ENCODE measurements at places on chromosomes 6 and 20. TPM values are rescaled to one million over a fixed set of nuclear protein-coding genes. Genes with fewer than 3 reads are reported as not detected.
A peak's percentile ranks its signal among the peaks of the same experiment; 100 is the strongest.

DNA sequence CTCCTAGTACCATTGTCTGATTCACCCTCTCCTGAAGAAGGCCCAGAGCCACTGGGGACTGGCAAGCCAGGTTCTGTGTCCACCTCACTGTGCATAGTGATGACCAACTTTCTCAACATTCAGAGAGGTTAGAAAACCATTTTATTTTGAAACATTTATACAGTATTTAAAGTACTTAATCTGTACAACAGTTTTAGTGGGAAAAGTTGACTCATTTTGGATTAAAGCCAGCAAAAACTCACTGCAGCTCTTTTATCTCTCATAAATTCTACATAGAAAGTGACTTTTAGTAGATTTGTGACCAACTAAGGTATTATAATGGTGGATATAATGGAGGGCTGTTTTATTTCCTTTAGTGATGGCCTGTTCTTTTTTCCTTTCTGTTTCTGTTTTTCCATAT, 9.7 kb downstream of the TULP4 start:
- H3K4me3 ChIP-seq: no peak overlapping the region
- no peaks in the 10 kb centered on the region for H3K36me3 ChIP-seq
- H3K4me1 ChIP-seq: no peaks in the 10 kb centered on the region
- no peak overlapping the region for H3K27ac ChIP-seq

- H3K4me3 ChIP-seq: no peak overlapping the region
- DNase-seq: no peak
- H3K27me3 ChIP-seq: no peaks in the 10 kb centered on the region
- H3K27ac ChIP-seq: no peak overlapping the region
- no peaks in the 10 kb centered on the region for H3K36me3 ChIP-seq
- no peaks in the 10 kb centered on the region for H3K4me1 ChIP-seq
Measured at GRCh38 chr20:2804852-2805688, 4.6 kb upstream of the CPXM1 start.

The LTA gene
- total RNA-seq: not detected

The BLTP3A gene
- 16.8 TPM for total RNA-seq

GRCh38 chr6:90716376-90716775, 129.5 kb upstream of the MAP3K7 start:
- H3K36me3 ChIP-seq: no peaks in the 10 kb centered on the region
- H3K4me3 ChIP-seq: no peak overlapping the region
- DNase-seq: no peak
- H3K4me1 ChIP-seq: no peaks in the 10 kb centered on the region
- H3K27me3 ChIP-seq: no peaks in the 10 kb centered on the region

- no peak for DNase-seq
- no peak overlapping the region for H3K27ac ChIP-seq
- no peaks in the 10 kb centered on the region for H3K27me3 ChIP-seq
Measured at GRCh38 chr6:49987749-49988148, 18.3 kb upstream of the DEFB113 start.

GRCh38 chr20:6956574-6956973, 189.1 kb downstream of the BMP2 start:
- H3K27me3 ChIP-seq: no peaks in the 10 kb centered on the region
- H3K36me3 ChIP-seq: no peaks in the 10 kb centered on the region
- no peak overlapping the region for H3K4me3 ChIP-seq
- no peak for DNase-seq

DNA sequence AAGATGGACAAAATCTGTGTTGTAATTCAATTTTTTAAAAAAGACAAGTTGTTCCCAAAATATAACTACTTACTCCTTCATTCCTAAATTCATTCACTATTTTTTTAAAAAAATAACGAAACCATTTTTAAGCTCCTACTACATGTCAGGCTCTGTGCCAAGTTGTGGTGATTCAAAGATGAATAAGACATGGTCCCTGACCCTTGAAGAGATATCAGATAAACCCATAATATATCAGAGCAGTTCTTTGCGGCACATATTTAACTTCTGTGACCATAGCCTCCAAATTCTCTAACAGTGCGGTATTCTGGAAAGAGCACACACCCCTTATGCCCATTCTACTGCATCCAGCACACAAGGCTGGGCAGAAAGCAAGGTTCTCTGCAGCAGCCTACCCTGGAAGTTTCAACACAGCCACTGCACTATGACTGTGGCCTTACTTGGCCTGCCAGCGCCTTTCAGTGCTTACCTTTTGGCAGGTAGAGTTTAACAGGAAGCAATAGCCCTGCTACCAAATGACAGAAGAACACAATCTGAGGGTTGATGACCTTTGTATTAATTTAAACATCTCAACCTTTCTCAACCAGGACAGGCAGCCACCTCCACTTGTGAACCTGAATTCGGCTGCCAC, 406.5 kb downstream of the BTBD9 start:
- no peaks in the 10 kb centered on the region for H3K36me3 ChIP-seq
- no peak overlapping the region for H3K27ac ChIP-seq
- no peak for DNase-seq
- H3K4me3 ChIP-seq: no peak overlapping the region
- H3K4me1 ChIP-seq: no peaks in the 10 kb centered on the region

DNA sequence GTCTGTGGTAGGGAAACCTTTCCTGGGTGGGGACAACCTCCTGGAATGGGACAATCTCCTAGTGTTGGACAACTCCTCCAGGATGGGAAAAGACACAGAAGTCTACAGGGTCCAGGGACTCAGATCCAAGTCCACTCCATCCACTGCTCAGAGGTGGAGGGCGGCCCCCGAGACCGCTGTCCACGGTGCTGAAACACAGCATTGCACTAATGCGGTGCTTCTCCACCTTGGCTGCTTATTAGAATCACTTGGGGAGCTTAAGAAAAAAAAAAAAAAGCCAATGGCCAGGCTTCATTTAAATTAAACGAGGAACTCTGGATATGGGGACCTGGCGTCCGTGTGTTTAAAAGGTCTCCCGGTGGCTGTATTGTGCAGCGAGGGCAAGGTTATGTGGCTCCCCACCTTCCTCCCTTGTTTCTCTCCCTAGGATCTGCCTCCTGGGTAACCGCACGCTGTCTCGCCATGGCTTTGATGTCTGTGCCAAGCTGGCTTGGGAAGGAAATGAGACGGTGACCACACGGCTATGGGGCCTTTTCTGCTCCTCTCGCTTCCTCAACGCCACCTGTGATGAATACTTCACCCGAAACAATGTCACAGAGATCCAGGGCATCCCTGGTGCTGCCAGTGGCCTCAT, 12.0 kb downstream of the SLC12A5 start:
- no peaks in the 10 kb centered on the region for H3K36me3 ChIP-seq
- no peaks in the 10 kb centered on the region for H3K4me1 ChIP-seq
- H3K27me3 ChIP-seq: peaks cover 21% of the 10 kb centered on the region
- no peak overlapping the region for H3K27ac ChIP-seq

DNA sequence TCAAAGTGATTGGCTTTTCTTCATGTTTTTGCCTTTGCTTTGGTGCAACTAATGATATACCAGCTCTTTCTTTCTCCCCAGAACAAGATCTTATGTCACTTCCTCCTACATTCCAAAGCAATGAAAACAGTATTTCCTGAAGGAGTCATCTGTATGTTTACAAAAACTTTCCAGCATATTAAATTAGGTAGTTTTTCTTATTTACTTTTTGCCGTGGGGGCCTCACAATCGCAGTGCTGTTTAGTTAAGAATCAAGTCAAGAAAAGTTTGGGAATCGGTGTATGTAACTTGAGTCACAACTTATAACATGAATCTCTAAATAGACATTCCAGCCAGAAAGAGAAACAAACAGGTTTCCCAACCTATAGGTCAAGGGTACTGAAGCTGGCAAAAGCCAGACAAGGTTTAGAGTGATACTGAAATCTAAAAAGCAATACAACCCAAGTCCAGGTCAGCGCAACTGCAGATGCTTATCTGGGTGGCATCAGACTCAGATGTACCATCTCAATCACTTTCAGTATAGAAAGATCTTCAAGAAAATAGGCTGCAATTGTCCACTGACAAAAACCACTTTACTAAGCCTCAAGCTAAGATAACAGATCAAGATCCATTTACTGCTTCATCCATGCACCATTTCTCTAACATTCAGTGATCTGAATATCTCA, 63.6 kb downstream of the IPCEF1 start:
- no peaks in the 10 kb centered on the region for H3K27me3 ChIP-seq
- no peaks in the 10 kb centered on the region for H3K36me3 ChIP-seq
- H3K4me1 ChIP-seq: peaks cover 13% of the 10 kb centered on the region
- H3K4me3 ChIP-seq: no peak overlapping the region

GRCh38 chr6:56328728-56329090, 81.3 kb upstream of the COL21A1 start:
- H3K27me3 ChIP-seq: no peaks in the 10 kb centered on the region
- peak overlapping the region; percentile 33 for H3K27ac ChIP-seq
- no peak for DNase-seq
- no peaks in the 10 kb centered on the region for H3K4me1 ChIP-seq
- no peak overlapping the region for H3K4me3 ChIP-seq
- H3K36me3 ChIP-seq: no peaks in the 10 kb centered on the region

DNA sequence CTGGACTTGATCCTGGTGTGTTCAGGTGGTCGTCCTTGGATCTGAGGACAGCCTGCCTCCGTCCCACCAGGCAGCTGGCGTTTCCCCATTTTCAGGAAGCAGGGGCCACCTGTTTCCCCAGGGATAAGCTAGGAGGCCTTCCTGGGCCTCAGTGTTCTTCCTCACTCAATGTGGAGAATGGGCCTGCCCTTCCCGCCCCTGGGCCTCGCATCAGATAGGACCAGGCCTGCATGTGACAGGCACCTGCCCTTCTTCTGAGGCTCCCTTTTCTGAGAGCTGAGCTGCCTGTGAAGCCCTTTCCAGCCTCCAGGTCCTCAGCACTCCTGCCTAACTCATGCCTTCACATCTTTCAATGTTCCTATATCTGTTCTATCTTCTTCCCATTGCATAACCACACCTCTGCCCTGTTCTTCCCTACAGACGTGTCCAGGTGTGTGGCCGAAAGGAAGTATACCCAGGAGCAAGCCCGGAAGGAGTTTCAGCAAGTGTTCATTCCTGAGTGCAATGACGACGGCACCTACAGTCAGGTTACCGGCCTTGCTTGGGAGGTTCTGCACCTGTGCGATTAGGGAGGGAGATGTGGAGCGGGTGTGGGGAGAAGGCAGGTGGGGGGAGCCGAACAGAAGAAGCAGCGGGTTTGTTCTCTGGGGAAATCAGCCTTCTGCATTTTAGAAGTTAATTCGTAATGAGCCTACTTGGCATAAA, 85.1 kb downstream of the SMOC2 start:
- no peaks in the 10 kb centered on the region for H3K27me3 ChIP-seq
- DNase-seq: no peak
- H3K4me3 ChIP-seq: no peak overlapping the region
- H3K27ac ChIP-seq: no peak overlapping the region
- peaks cover 47% of the 10 kb centered on the region for H3K4me1 ChIP-seq
